K562 (cell line): ENCODE measurements at places on chromosomes 2 and 18. TPM values are rescaled to one million over a fixed set of nuclear protein-coding genes. Genes with fewer than 3 reads are reported as not detected.
A peak's percentile ranks its signal among the peaks of the same experiment; 100 is the strongest.

DNA sequence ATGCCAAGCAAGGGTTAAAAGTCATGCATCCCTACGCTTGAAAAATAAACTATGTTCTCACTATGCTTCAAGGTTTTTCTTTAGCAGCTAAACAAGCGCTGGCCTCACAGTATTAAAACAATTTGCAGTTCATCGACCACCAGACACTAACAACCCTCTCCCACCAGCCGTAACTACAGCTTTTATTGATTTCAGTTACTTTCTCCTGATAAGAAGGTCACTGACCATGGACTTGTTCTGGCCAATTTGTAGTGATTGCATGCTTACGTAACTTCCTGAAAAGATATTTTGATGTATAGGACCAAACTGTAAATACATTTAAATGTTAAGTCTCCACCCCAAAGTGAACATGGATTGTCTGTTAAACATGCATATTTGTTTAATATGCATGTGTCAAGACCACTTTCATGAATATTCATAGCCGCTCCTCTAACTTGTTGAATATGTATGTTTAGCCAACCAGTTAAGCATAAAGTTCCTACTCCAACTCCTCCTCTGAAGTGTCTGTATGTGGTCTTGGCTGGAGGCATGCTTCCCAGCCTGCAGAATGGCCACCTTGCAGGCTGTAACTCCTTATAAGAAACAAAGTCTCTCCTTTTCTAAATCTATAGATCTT is 1.7 kb upstream of the THOC1 start:
- DNase-seq: peak; percentile 17

Gene MREG
- polyA plus RNA-seq: 2.0 and 2.8 TPM in 2 replicates

DNA sequence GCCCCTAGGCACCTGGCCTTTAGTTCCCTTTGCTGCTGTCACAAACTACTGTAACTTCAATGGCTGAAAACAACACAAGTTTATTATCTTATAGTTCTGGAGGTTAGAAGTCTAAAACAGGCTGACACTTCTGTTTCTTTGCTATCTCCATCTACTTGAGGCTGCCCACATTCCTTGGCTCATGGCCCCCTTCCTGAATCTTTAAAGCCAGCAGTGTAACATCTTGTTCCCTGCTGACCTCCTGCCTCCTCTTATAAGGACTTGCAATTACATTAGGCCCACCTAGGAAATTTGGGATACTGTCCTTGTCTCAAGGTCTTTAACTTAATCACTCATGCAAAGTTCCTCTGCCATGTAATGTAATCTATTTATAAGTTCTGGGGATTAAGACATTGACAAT is 6.5 kb downstream of the SMYD1 start:
- DNase-seq: no peak

DNA sequence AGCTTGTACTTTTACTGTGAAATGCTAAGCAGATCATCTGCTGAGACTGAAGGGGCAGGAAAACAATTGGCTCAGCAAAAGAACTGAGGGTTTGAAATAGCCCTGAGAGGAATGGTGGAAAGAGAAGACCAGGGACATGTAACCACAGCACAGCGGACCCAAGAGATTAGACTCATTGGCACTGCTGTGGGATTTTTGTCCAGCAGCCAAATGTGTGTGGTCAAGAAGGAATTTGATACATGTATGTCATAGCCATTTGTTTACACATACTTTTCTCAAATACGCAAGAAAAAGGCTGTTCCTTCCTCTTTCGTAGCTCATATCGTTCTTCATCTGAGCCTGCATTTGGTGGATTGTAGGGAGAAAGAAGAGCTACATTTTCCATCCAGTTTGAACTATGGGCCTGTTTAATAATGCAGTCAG is 73.8 kb downstream of the TRABD2A start:
- no peak for DNase-seq

GRCh38 chr18:5961097-5961827 is 65.9 kb upstream of the TMEM200C start:
- DNase-seq: no peak

GRCh38 chr2:155162494-155162893 is 464.0 kb downstream of the KCNJ3 start:
- DNase-seq: no peak

GRCh38 chr18:59372975-59373374 is 13.9 kb upstream of the LMAN1 start:
- DNase-seq: no peak

- DNase-seq: peak; percentile 16
Measured at GRCh38 chr18:57107140-57107832, 39.6 kb upstream of the BOD1L2 start.

Gene MC2R
- not detected in 2 replicates for polyA plus RNA-seq

Gene MEP1B
- polyA plus RNA-seq: 0.11 TPM in 1 of 2 replicates, not detected in the other

DNA sequence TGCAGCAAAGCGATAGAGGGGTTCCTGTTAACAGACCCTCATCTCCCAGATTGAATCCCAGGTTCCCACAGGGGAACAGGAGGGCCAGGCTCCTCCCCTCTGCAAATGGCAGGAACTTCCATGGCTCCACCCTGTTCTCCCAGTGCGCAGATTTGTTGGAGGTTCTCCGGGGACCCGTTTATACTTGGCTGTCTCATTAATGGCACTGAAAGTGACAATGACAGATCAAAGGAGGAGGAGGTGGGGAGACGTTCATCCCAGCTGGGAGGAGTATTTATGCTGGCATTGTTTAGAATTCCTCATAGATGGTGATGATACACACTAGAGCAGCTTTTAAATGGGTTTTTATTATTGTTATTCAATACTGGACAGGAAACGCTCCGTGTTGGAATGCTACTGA is 186.9 kb downstream of the LRP1B start:
- DNase-seq: no peak

DNA sequence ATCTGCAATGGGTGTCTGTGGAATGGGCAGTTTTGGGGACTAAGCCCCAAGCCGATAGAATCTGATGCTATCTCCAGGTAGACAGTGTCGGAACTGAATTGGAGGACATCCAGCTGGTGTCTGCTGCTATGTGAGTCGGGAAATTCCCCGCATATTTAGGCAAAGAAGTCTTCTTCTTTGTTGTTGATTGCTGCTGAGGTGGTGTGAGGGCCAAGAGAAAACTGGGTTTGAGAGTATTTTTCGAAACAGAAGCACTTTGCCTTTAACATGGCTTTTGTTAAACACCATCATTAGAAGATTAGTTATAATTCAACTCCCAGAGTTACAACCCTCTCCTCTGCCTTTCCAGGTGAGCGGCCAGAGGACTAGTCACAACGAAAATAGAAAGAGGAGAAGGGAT is 49.4 kb upstream of the ACTR3 start:
- no peak for DNase-seq

Gene PCARE
- not detected in 2 replicates for polyA plus RNA-seq

Gene FLACC1
- 0.09 and 0.20 TPM in 2 replicates for polyA plus RNA-seq

Gene CYBRD1
- polyA plus RNA-seq: 12.4 and 15.6 TPM in 2 replicates

- no peak for DNase-seq
Measured at GRCh38 chr18:50877545-50878265, 1.2 kb upstream of the ME2 start.

DNA sequence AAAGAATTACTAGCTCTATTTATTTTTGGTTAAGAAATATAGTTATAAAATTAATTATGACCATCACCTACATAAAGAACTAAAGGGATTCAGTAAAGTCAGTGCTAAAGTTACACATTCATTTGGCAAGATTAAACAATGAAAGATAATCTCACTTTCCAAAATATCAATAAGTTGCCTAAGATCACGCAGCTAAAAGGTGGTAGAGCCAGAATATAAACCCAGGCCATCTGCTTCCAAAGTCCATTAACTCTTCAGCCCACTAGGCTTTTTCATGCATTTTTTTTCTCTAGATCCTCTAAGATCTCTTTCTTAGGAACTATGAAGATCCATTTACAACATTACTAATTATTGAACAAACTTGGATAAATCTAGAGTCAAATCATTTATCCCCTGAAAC is 66.6 kb upstream of the RND3 start:
- no peak for DNase-seq

- DNase-seq: peak; percentile 16
Measured at GRCh38 chr2:33617989-33618388, 18.9 kb upstream of the FAM98A start.

Gene KYNU
- polyA plus RNA-seq: 4.8 and 7.6 TPM in 2 replicates

Gene CFC1
- not detected in 2 replicates for polyA plus RNA-seq

- peak; percentile 51 for DNase-seq
Measured at GRCh38 chr2:174634130-174635014, 36.8 kb upstream of the WIPF1 start.

DNA sequence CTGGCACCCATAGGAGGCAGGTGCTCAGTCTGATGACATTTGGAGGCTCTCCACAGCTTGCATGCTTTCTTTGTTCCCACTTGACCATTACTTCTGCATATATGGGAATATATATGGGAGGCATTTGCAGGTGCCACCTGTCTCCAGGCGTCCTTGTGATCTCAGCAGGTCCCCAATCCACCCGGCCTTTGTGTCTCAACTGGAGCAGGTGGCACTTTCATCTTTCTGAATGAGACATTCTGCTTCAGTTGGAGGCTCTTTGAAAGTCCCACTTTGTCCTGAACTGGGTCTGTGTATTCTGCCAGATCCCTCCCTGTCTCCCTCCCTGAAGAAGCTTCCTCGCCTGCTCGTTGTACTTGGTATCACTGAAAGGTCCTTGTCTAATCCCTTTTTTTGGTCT is 318.1 kb upstream of the EPAS1 start:
- DNase-seq: no peak

GRCh38 chr2:163187995-163188655 is 349.6 kb upstream of the KCNH7 start:
- no peak for DNase-seq

DNA sequence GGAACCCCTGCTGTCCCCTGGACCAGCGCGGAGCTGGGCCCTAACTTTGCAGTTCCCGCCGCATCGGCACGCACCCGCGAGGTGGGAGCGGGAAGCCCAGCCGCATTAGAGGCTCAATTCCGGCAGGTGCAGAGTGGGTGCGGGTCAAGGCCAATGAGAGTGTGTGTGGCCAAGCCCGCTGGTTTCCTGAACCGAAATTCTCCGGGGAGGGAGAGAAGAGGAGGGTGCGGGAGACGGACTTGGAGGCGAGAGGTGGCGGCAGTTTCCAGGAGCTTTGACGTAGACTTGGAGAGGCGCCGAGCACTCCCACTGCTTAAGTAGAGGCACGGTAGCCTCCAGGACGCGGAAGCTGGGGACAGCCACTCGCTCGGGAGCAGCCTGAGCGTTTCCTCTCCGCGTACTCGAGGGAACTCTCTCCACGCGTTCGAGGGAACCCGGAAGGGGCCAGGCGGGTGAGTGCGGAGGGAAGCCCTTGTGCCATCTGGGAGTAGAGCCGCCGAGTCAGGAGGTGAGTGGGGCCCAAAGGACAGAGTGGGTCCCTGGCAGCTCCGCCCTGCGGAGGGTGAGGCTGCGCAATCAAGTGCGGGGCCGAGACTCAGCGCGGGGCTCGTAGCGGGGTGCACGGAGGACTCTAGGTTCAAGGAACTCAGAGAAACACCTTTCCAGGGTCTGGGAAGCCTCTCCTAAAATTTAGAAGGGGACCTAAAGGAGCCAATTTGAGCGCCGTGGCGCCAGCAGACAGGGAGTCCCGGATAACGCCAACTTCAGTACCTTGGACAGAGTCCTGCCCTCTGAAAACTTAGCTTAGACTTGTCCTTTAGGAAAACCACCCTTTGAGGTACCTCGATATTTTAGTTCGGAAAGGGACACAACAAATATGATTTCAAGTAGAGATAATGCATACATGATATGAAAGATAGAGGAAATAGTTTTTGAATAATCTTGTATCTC is at the start of gene FAM237A:
Gene FAM237A (plus strand): TSS at position 413 of the 951 bp plus-strand sequence. CDS start 1,750 bp downstream, outside the sequence.
- peak; percentile 52 for DNase-seq

- DNase-seq: no peak
Measured at GRCh38 chr2:71506222-71507153, 53.1 kb downstream of the DYSF start.

- DNase-seq: no peak
Measured at GRCh38 chr2:221539246-221539645, 32.9 kb downstream of the EPHA4 start.

GRCh38 chr2:188293601-188294351 is 2.1 kb downstream of the GULP1 start:
- peak; percentile 17 for DNase-seq

DNA sequence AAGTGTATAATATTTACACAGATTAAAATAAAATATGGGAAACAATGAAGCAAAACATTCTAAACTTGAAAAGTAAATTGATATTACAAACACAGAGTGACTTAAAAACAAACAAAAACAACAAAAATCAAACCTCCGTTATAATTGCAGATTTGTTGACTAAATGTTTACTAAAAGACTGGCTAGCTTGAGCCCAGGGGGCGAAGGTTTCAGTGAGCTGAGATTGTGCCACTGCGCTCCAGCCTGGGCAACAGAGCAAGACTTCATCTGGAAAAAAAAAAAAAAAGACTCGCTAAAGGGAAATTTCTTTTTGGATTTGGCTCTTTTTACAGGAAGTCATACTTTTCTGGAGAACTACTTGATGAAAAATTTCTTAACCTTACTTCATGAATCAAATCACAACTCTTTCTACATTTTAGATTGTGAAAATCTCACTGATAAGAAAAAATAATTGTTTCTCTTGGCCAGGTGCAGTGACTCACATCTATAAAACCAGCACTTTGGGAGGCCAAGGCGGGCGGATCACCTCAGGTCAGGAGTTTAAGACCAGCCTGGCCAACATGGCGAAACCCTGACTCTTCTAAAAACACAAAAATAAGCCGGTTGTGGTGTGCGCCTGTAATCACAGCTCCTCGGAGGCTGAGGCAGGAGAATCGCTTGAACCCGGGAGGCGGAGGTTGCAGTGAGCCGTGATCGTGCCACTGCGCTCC is 9.7 kb downstream of the TFPI start:
- DNase-seq: no peak

Gene PROC
- not detected in 2 replicates for polyA plus RNA-seq

DNA sequence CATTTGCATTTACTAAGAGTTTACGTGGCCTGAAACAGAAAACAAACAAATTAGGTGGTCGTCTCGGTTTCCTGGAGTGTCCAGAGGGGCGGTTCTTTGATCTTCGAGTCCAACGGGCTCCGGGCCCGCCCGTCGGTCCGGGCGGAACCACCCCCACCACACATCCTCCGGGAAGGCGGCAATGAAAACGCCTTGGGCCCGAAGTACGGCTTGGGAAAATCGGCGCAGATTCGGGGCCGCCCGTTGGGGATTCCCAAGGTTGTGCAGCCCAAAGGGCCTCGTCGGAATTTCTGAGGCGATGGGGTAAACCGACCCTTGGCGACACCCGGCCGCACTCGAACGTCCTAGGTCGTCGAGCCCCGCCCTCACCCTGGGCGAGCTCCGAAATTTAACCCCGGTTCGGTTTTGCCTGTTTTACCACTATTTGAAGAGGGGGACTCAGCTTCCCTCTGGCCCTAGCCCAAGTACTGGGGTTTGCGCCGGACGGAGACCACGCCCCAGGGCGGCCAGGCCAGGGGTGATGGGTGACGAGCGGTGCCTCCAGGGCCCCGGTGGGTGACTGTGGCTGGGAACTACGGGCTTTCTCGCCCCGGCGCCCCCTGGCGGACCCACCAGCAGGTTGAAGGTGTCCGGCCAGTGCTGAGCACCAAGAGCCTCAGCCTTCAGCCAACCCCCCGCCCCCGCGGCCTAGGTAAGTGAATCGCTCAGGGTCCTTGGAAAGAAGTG is 1.9 kb upstream of the CFAP53 start:
- DNase-seq: no peak

- DNase-seq: no peak
Measured at GRCh38 chr2:63723709-63724108, 118.0 kb upstream of the UGP2 start.
